ENCODE measurements at places on chromosomes 7 and 10.

GRCh38 chr7:105985672-105986215, 22.7 kb downstream of the CDHR3 start:
- DNase-seq: no peak

- no peak for DNase-seq
Observed at GRCh38 chr7:106064771-106065574, 47.1 kb downstream of the SYPL1 start.

DNA sequence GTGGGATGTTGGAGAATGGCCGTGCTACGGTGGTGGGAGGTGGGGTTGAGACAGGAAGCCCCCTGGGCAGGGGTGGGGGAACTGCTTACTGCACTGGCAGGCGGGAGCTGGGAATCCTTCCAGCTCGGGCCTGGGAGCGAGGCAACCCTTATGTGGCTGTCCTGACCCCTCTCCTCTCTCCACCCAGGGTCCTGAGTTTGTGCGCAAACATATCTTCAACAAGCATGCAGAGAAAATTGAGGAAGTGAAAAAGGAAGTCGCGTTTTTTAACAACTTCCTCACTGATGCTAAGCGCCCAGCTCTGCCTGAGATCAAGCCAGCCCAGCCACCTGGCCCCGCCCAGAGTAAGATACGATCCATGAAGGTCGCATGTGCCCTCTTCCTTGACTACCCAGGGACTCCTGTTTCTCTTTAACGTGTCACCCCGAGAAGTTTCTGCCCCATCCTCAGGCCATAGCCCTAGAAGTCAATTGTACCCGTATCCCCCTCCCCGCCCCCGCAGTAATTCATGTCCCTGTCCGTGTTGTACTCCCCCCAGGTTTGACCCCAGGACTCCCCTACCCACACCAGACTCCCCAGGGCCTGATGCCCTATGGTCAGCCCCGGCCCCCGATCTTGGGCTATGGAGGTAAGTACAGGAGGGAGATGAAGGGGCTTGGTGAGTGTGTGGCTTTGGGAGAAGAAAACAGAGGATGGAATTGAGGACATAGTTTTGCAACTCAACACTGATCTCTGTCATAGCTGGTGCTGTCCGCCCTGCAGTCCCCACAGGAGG, 1.8 kb downstream of the UFSP1 start:
- peak; percentile 61 for DNase-seq

DNA sequence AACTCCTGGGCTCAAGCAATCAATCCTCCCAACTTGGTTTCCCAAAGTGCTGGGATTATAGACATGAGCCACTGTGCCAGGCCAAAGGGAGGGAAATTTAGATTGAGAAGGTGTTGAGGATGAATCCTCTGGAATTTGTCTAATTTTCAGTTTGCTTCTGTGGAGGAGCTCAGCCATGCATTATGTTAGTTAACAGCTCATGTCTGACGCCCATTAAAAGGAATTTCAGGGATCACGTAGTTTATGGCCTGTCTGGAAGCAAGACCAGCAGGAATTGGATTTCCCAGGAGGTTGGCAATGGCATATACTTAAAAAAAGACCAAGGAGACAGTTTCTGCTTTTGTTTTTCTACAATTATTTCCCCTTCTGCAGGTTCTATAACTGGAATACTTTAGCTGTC, 165.7 kb downstream of the OTUD1 start:
- no peak for DNase-seq

- DNase-seq: no peak
Observed at GRCh38 chr7:2819161-2819953, 24.8 kb downstream of the GNA12 start.

DNA sequence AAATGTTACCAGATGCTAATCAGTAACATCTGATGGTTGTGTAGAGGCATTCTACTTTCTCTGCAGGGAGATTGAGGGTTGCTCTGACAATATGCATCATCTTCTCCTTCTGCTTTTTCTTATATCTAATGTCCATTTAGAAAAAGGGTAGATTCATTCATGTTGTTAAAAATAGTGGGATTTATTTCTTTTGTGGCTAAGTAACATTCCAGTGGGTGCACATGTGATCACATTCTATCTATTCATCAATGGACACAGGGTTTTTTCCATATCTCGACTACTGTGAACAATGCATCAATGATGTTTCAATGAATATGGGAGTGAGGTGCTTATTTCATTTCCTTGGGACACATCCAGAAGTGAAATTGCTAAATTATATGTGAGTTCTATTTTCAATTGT, 103.9 kb downstream of the CRPPA start:
- DNase-seq: no peak

DNA sequence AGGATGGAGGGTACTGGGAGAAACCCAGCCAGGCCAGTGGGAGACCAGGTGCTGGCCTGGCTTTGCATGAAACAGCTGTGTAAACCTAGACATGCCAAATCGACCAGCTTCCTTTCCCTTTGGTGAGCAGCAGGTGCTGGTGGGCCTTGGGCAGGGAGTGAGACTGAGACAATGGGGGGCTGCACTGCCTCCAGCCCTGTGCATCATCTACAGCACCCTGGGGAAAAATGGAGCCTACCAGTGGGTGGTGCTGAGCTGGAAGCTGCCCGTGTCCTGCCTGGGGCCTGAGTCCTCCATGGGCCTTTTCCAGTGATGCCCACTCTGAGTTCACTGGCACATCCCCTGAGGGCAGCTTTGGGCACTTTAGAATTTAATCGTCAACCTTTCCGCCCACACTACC, 19.2 kb upstream of the DDC start:
- no peak for DNase-seq

DNA sequence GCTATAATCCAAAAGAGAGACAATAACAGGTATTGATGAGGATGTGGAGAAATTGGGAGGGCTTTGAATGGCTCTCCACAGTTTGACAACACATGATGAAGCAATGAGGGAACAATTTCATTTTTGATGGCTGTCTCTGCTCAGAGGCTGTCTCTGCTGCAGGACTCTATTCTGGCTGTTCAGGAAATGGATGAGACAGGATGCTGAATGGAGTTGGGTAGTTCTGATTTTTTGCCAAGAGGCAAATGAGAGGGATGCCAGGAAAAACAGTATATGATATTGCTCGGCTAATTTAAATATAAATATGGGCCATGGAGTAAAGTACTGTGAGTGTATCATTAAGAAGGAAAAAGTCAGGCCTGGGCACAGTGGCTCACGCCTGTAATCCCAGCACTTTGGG, 16.8 kb downstream of the APBB1IP start:
- DNase-seq: no peak

- no peak for DNase-seq
Observed at GRCh38 chr7:92691578-92691977, 101.4 kb upstream of the FAM133B start.

- no peak for DNase-seq
Observed at GRCh38 chr7:92057375-92057774, 76.9 kb downstream of the CYP51A1 start.

DNA sequence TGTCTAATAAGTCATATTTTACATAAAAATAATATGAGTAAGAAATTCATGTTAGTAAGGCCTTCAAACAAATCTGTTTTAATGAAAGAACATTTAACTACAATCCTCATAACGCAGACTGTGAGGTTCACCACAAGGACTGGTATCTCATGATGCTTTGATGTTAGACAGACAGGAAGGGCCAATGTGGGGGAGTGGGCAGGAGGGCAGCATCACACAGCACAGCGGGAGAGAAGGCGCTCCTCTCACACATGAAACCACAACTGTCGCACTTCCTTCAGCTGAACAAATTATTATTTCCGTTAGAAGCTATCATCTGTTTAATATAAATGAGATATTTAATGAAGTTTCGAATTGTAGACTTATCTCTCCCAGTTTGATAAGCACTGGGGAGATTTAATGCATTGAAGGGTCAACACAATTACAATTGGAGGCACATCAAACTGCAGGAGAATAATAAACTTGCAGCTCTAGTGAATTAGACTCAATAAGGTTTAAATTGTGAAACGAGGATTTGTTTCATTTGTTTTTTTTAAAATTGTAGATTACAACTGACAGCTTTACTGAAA, 466.1 kb downstream of the PARD3 start:
- no peak for DNase-seq

- DNase-seq: no peak
Observed at GRCh38 chr10:54203401-54203800, 597.6 kb downstream of the PCDH15 start.

GRCh38 chr10:31321396-31321941, 2.5 kb downstream of the ZEB1 start:
- peak; percentile 50 for DNase-seq
